ENCODE measurements at places on chromosomes 6 and 20.

GRCh38 chr6:87522686-87523085, 49.9 kb downstream of the SLC35A1 start:
- DNase-seq: no peak

GRCh38 chr20:59776626-59777330, 156.7 kb downstream of the SYCP2 start:
- DNase-seq: no peak

GRCh38 chr20:58818586-58819285, 32.0 kb downstream of the GNAS-AS1 start:
- no peak for DNase-seq

DNA sequence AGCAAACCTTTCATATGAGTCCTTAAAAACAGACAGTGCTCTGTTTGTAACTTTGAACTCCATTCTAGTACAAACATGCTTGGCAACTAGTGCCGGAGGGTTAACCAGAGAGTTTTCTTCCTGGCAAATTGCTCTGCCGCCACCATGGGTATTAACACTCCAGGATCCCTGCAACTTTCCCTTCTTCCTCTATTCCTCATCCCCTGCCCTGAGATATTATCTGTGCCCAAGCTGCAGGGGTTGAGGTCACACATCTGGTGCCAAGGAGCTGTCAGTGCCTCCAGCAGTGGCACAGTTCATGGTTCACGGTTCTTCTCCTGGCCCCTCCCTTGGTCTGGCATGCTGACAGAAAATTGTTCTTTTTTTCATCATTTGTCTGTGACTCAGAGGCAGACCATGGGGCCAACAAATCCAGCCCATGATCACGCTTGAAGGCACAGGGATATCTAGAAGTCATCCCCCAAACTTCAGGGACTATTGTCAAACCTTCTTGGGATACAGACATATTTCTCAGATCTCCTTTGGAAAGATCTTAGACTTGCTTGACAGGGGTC, 77.5 kb downstream of the ATXN1 start:
- no peak for DNase-seq
